ENCODE measurements at places on chromosomes 13 and 19.

DNA sequence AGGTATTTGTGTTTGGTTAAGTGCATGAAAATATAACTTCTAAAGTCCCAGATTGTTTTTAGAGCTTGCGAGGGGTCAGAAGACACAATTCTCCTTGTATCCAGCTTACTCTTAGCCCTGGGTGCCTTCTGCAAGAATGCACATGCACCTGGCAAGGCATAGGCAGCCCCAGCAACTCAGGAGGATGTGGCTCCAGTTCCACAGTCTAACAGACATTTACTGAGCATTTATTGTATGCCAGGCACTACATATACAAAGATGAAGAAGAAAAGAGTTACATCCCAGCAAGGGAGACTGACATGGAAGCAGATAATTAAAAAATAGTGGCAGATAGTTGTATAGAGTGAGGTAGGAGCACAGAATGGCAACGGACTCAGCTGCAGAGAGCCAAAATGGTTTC is 101.1 kb upstream of the FRY start:
- no peak overlapping the region for H3K4me3 ChIP-seq
- DNase-seq, result no peak
- H3K27ac ChIP-seq, result no peak overlapping the region
- H3K27me3 ChIP-seq, result no peaks in the 10 kb centered on the region

DNA sequence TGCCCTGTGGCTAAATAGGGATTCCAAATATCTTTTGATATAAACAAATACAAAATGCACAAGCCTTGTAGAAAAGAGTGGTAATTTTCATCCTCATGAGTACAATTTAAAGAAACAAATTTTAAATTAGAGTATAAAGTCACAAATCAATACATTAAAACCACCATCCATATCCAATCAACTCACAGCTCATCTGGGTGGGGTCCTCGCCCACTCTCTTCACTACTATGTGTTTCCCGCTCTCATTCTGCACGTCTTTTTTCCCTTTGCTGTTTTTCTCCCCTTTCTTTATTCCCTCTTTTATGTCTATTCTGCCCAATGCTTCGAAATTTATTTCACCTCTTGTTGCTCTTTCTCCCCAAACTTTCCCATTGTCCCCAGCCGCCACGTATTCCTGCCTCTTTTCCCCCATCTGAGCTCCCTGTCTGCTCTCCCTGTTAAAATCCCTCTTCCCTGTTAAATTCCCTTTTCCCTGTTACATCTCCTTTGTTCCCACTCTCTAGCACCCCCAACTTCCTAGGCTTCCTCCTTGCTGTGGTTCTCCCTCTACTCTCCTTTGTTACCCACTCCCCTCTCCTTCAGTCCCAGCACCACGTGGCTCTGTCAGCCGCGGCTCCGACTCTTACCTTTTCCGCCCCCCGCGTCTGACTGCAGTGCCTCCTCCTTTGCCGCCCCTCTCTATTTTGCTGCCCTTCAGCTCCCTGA is 1.3 kb downstream of the ZNF616 start:
- peaks cover 62% of the 10 kb centered on the region for H3K36me3 ChIP-seq
- peak overlapping the region; percentile 90 for H3K27ac ChIP-seq
- no peaks in the 10 kb centered on the region for H3K27me3 ChIP-seq
- H3K4me3 ChIP-seq, result peak overlapping the region; percentile 95

- no peak overlapping the region for H3K4me3 ChIP-seq
- no peaks in the 10 kb centered on the region for H3K27me3 ChIP-seq
- H3K4me1 ChIP-seq, result no peaks in the 10 kb centered on the region
- no peaks in the 10 kb centered on the region for H3K36me3 ChIP-seq
- DNase-seq, result no peak
- H3K27ac ChIP-seq, result no peak overlapping the region
Observed at GRCh38 chr13:112183532-112184090, 116.7 kb downstream of the SOX1 start.

DNA sequence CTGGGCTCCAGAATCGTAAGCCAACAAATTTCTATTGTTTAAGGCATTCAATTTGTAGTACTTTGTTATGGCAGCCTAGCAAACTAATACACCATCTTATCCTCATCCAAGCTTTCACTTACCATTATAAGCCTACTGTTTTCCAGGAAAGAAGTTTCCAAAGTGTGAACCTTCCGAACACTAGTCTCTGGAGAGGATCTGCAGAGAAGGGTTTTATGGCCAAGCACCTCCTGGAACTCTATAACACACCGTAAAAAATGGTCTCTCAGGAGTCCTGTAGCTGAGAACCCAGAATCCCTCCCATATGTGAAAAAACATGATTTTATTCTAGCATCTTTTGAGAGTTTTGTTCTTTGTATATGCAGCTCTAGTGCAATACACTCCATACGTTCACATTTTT is 142.1 kb downstream of the POSTN start:
- no peak for DNase-seq
- no peaks in the 10 kb centered on the region for H3K27me3 ChIP-seq

- peaks cover 34% of the 10 kb centered on the region for H3K4me1 ChIP-seq
- H3K27ac ChIP-seq, result no peak overlapping the region
- H3K27me3 ChIP-seq, result no peaks in the 10 kb centered on the region
- H3K36me3 ChIP-seq, result peaks cover 18% of the 10 kb centered on the region
- no peak for DNase-seq
Observed at GRCh38 chr19:10766671-10767201, 48.9 kb downstream of the DNM2 start.

DNA sequence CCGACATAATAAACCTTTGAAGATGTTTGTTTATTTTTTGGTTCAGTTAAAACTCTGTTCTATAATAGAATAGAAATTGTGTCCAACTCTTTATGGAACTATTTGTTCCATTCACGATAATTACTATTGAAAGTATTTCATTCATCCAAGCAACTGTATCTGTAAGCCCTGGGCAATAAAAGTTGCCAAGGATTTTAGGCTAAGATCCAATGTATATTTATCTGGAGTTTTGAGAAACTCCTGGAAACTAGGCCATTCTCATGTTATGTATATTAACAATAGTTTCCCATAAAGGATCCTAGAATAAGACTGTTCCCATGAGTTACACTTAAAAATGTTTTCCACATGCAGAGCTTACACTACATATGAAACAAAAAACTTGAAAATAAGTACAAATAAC is 261.6 kb downstream of the SLITRK6 start:
- H3K27me3 ChIP-seq, result no peaks in the 10 kb centered on the region
- no peaks in the 10 kb centered on the region for H3K36me3 ChIP-seq
- H3K4me3 ChIP-seq, result no peak overlapping the region
- DNase-seq, result no peak
- H3K4me1 ChIP-seq, result peaks cover 6% of the 10 kb centered on the region

DNA sequence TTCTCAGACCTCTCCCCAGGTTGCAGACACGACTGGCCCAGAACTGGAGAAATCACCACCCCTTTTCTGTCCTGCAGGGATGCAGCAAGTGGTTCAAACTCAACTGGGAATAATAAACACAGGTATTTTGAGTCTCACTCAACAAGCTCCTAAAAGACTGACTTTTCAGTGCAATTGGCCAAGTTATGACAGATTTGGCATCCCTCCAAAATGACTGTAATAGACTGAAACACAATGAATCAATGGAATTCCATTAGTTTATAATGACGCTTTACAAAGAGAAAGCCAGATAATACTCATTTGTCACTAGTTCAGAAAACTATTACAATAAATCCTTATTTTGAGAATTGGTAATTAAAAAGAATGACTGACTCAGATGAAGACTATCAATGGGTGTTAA is 38.1 kb downstream of the MIPEP start:
- H3K27me3 ChIP-seq, result no peaks in the 10 kb centered on the region
- DNase-seq, result no peak
- no peak overlapping the region for H3K27ac ChIP-seq
- peaks cover 6% of the 10 kb centered on the region for H3K36me3 ChIP-seq
- H3K4me1 ChIP-seq, result peaks cover 7% of the 10 kb centered on the region

DNA sequence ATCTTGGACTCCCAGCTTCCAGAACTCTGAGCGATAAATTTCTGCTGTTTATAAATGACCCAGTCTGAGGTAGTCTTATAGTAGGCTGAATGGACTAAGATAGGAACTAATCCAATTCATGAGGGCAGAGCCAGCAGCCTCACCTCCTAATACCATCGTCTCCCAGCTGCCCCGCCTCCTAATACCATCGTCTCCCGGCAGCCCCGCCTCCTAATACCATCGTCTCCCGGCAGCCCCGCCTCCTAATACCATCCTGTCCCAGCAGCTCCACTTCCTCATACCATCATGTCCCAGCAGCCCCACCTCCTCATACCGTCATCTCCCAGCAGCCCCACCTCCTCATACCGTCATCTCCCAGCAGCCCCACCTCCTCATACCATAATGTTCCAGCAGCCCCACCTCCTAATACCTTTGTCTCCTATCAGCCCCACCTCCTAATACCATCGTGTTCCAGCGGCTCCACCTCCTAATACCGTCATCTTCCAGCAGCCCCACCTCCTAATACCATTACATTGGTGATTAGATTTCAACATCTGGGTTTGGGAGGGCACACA is 2.4 kb upstream of the ARGLU1 start:
- H3K27me3 ChIP-seq, result no peaks in the 10 kb centered on the region
- DNase-seq, result no peak
- no peak overlapping the region for H3K27ac ChIP-seq
- H3K36me3 ChIP-seq, result peaks cover 29% of the 10 kb centered on the region
- H3K4me3 ChIP-seq, result no peak overlapping the region
- peaks cover 17% of the 10 kb centered on the region for H3K4me1 ChIP-seq

DNA sequence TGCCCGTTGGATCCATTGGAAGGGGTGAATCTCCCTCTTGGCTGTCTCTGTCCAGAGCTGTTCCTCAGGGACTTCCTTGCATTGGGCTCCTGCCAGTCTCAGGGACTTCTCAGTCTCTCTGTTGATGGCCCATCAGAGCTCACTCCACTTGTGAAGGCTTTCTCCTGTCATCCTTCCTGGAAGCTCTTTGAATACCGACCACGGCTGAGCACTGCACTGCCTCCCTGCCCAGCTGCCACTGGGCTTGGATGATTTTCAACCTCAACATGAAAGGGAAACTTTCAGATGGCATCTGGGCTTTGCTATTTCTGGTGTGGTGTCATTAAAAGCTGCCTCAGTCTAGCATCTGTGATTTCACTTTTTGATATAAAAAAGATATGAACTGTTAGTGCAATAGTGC is 66.1 kb upstream of the ANKRD10 start:
- H3K4me1 ChIP-seq, result no peaks in the 10 kb centered on the region
- H3K36me3 ChIP-seq, result peaks cover 2% of the 10 kb centered on the region
- no peak overlapping the region for H3K27ac ChIP-seq
- peaks cover 52% of the 10 kb centered on the region for H3K27me3 ChIP-seq
- DNase-seq, result no peak

GRCh38 chr19:4501691-4502090 is 16.6 kb downstream of the PLIN4 start:
- peaks cover 7% of the 10 kb centered on the region for H3K4me1 ChIP-seq
- H3K27ac ChIP-seq, result no peak overlapping the region
- no peak overlapping the region for H3K4me3 ChIP-seq

DNA sequence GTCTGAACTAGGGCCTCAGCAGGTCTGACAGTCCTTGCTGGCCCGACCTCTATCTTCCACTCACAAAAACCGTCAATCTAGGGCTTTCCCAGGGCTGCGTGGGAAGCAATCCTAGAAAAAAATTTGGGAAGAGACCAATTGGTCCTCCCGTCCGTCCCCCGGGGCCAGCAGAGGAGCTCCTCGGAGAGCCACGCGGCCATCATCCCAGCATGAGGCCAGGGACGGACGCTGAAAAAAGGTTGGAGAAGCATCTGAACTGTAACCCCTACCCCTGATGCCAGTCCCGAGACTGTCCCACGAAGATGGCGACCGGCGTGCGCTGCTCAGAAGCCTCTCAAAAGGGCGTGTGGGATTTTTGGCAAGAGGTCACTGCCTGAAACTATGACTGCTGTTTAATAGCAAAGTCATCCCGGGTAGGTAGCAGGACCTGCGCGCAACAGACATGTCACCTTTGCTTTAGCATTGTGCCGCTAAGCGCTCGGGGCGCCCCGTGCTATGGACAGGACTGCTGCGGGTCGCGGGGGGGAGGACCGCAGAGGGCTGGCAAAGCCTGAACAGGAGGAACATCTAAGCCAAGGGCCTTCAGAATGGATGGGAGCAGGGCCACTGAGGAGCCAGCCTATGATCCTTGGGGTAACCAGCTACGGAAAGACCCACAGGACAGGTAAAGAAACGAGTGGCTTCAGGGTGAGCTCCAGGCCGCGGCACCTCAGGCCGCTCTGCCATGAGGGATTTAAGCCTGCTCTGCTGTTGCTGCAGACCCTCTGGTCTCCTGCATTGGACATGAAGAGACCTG is 10.6 kb downstream of the AKAP8 start:
- no peak overlapping the region for H3K27ac ChIP-seq
- H3K4me1 ChIP-seq, result peaks cover 2% of the 10 kb centered on the region
- no peaks in the 10 kb centered on the region for H3K27me3 ChIP-seq
- no peak overlapping the region for H3K4me3 ChIP-seq
- H3K36me3 ChIP-seq, result peaks cover 19% of the 10 kb centered on the region
- DNase-seq, result no peak

- no peak overlapping the region for H3K4me3 ChIP-seq
- H3K27me3 ChIP-seq, result peaks cover 8% of the 10 kb centered on the region
- DNase-seq, result no peak
- H3K27ac ChIP-seq, result peak overlapping the region; percentile 65
- H3K36me3 ChIP-seq, result no peaks in the 10 kb centered on the region
- H3K4me1 ChIP-seq, result peaks cover 20% of the 10 kb centered on the region
Observed at GRCh38 chr13:44293908-44294735, 79.5 kb upstream of the SERP2 start.

GRCh38 chr19:1856698-1857603 is 6.4 kb downstream of the KLF16 start:
- H3K4me1 ChIP-seq, result peaks cover 43% of the 10 kb centered on the region
- peak overlapping the region; percentile 86 for H3K27ac ChIP-seq
- H3K36me3 ChIP-seq, result peaks cover 7% of the 10 kb centered on the region
- H3K27me3 ChIP-seq, result no peaks in the 10 kb centered on the region
- peak overlapping the region; percentile 82 for H3K4me3 ChIP-seq

DNA sequence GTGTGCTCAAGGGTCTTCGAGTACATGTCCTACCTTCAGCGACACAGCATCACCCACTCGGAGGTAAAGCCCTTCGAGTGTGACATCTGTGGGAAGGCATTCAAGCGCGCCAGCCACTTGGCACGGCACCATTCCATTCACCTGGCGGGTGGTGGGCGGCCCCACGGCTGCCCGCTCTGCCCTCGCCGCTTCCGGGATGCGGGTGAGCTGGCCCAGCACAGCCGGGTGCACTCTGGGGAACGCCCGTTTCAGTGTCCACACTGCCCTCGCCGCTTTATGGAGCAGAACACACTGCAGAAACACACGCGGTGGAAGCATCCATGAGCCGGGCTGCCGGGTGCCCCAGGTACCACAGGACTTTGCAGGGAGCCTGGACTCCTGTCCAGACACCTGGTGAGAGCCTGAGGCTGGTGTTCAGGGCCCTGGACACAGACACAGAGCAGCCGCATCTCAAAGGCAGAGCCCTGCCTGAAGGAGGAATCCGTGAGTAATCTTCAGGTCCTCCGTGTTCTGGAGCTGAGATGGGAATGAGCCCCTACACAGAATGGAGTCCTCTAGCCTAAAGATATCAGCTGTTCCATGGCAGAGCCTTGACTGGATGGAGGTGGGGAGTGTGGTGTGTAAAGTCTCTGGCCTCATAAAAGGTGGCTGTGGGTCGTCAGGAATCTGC is 1.5 kb downstream of the ZNF581 start:
- H3K4me1 ChIP-seq, result peaks cover 47% of the 10 kb centered on the region
- peak overlapping the region; percentile 89 for H3K4me3 ChIP-seq
- no peak for DNase-seq
- H3K27me3 ChIP-seq, result peaks cover 6% of the 10 kb centered on the region
